CD8-positive, alpha-beta memory T cell (primary cell): ENCODE measurements at places on chromosomes 11 and 22.

- DNase-seq = no peak
Observed at GRCh38 chr11:97140885-97141494, 751.2 kb downstream of the JRKL start.

DNA sequence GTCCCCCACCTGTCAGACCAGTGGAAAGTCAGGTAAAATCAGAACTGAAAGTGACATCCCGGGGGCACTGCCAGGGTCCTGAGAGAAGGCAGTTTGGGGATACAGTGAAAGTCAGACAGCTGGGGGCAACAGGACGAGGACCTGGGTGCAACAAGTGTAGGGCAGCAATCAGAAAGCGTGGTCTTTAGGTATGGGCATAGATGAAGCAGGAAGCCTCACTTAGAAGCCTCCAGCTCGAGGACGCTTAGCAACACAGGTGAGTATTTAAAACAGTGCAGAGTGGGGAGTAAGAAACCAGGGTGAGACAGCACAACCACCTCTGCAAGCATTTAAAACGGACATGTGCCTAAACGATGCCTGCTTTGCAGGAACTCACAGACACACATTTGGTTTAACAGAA, 64.6 kb upstream of the POU2AF1 start:
- no peak for DNase-seq

DNA sequence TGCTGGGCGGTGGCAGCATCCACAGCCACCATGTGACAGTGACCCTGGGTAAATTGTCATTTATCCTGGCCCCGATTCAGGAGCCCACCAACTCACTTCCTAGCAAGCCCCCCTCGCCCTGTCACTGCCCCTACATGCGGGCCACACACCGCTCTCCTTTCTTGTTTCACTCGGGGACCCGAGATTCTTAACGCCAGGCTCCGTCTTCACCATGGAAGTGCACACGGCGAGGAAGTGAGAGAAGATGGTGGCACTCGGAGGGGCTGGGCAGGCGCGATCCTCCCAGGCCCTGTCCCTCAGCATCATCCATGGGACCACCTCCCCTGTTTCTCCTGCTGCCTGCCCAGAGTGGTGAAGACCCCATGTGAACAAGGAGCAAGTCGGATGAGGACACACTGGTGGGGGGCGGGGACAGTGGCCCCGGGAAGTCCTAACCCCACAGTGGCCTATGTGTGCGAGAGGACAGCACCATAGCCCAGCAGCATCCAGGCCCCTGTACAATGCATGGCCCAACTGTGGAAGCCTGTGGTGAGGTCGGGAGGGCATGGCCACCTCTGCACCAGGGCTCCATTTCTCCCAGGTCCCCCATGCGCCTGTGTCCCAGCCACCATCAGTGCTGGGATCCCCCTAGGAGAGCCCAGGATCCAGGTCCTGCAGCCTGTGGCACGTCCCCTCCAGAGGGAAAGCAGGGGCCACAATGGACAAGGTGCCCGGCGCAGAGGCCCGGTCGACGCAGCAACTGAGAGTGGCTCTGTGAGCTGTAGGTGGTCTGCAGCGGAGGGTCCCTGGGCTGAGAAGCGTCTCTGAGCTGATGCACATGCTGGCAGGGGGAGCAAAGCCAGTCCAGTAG, 262.8 kb downstream of the BRD1 start:
- DNase-seq = no peak

- DNase-seq = no peak
Observed at GRCh38 chr11:83521647-83522596, 235.8 kb upstream of the CCDC90B start.

- DNase-seq = no peak
Observed at GRCh38 chr11:45647786-45648185, 17.6 kb downstream of the CHST1 start.

GRCh38 chr11:122673701-122674100, 18.2 kb downstream of the UBASH3B start:
- DNase-seq = no peak

GRCh38 chr11:93984196-93984567, 37.0 kb upstream of the HEPHL1 start:
- DNase-seq = no peak

DNA sequence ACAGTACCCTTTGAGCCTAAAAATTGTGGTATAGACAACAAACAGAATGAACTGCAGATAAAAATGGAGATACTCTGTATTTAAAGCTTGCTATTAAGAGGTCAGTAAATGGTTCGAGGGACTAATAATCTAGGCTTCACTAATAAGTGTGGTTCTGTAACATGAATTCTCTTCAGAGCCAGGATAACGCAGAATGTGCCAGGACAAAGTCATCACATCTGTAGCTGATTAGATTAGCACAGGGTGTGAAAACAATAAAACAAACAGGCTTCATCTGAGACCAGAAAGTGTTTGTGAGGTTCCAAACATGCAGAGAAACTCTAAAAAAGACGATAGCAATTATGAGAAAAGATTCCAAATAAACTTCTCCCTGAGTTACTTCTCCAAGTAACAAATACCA, 89.1 kb upstream of the LUZP2 start:
- no peak for DNase-seq

GRCh38 chr11:72720047-72720446, 32.2 kb downstream of the ARAP1 start:
- no peak for DNase-seq

- no peak for DNase-seq
Observed at GRCh38 chr11:131219646-131220045, 150.8 kb upstream of the NTM start.

- no peak for DNase-seq
Observed at GRCh38 chr11:12248330-12248729, 129.0 kb upstream of the PARVA start.

- DNase-seq = no peak
Observed at GRCh38 chr22:17699696-17700340, 61.3 kb downstream of the BCL2L13 start.

DNA sequence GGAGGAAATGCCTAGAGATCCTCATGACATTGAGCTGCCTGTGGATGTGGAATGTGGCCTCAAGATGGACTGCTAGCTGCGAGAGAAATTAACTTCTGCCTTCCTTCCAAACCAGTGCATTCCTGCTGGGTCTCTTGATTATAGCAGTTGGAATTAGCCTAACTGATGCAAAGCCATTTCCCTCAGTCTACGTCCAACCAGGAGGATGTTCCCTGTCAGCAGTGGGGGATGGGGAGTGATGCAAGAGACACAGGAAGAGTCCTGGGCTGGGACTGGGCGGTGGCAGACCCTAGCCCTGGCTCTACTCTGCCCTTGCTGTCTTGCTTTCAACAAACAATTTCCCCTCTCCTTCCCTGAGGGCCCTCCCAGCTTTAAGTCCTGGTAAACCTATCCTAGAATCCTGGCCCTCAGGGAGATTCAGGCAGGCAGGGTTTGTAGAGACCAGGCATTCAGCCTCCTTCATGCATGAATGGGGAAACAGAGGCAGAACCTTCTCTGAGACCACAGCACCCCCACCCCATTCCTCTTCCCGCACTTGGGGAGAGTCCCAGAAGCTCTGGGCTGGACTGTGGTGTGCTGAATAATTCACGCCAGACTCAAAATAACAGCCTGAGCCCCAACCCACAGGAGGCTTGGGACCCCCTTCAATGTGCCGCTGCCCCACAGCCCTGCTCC, 17.0 kb downstream of the C11orf96 start:
- no peak for DNase-seq

- no peak for DNase-seq
Observed at GRCh38 chr11:23778971-23779370, 717.9 kb upstream of the LUZP2 start.

- no peak for DNase-seq
Observed at GRCh38 chr11:69837791-69838190, 18.6 kb upstream of the FGF3 start.

- no peak for DNase-seq
Observed at GRCh38 chr11:33017478-33017877, 1.8 kb downstream of the DEPDC7 start.

DNA sequence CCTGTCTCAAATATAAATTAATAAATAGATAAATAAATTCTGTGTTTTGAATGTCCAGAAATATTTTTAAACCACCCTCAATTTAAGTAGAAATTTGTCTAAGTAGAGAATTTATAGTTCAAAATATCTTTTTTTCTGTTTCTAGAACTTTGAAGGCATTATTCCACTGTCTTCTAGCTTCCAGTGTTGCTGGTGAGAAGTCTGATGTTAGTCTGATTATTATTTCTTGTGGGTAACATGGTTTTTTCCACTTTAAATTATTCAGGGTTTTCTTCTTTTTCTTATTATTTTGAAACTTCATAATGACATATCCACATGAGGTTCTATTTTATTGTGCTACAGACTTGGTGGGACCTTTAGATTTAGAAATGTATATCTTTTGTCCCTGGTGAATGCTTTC, 46.4 kb upstream of the HEPHL1 start:
- no peak for DNase-seq

DNA sequence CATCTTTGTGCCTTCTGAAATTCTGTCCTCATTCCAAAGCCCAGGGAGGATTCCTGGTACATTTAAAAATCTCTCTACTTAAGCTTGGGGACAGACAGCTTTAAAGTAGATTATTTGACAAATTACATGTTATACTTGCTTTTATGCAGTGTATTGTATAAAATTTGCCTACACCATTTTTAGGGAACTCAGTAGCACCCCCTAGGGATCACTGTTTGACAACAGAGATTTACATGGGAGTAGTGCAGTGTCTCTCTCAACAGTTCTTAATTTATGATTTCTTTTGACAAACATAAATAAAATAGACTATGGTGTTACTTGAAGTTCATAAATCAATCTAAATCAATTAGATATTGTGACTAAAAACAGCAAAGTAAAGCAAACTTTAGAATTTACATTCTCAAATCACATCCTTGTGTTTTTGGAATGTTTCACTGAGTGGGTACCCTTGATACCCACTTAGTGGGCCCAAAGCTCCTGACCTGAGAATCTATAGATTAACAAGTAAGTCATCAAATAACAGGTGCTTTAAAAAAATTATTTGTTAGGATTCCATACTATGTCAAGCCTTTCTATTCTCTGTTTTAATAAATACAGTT, 428.8 kb downstream of the DYNC2H1 start:
- no peak for DNase-seq

- DNase-seq = no peak
Observed at GRCh38 chr22:38699784-38700183, 959 bp downstream of the JOSD1 start.

GRCh38 chr22:45254388-45254787, 13.7 kb upstream of the KIAA0930 start:
- DNase-seq = no peak

- no peak for DNase-seq
Observed at GRCh38 chr11:44494785-44495184, 70.7 kb upstream of the CD82 start.
